ENCODE measurements at places on chromosomes 1 and 21.

DNA sequence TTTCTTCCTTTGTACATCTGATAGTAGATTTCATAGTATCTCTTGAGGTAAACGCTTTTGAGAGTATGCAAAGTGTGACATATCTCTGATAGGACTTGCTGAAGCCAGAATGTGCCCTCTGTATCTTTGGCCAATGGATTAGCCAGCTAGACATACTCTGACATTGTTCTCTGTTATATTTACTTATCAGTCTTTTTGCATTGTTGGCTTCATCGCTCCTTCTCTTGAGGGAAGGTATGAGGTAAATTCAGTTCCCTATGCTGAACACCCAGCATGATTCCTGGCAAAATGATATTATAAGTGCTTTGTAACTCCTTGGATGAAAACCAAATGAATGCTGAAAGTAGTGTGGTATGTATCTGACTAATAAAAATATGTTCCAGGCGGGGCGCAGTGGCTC is 163.2 kb upstream of the CACYBP start:
- no peak for DNase-seq

DNA sequence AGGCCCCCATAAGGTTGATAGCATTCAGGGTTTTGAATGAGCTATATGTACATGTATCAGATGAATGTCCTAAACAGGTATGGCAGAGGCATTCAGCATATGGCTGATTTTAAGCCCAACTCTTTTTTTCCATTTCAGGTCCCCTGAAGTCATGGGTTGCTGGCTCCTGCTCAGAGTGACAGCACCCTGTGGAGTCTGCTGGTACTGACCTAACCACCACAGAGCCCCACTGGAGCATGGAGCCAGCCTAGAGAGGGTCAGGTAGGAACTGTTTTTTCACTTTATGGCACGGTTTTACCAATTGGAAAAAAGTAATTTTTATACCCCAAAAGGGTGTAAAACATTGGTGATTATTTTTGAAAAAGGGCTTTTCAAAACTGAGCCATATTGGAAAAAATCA is 82.5 kb upstream of the MPC2 start:
- no peak for DNase-seq

DNA sequence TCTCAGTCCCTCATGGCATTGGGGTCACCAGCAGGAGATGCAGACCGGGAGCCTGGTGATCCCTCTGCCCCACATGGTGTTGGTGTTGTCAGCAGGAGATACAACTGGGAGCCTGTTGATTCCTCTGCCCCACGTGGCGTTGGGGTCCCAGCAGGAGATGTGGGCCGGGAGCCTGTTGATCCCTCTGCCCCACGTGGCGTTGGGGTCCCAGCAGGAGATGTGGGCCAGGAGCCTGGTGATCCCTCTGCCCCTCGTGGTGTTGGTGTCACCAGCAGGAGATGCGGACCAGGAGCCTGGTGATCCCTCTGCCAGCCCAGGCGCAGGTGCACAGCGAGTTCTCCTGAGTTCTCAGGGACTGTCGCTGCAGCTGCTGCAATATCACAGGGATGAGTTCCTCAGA is 229.6 kb upstream of the C1orf174 start:
- no peak for DNase-seq

DNA sequence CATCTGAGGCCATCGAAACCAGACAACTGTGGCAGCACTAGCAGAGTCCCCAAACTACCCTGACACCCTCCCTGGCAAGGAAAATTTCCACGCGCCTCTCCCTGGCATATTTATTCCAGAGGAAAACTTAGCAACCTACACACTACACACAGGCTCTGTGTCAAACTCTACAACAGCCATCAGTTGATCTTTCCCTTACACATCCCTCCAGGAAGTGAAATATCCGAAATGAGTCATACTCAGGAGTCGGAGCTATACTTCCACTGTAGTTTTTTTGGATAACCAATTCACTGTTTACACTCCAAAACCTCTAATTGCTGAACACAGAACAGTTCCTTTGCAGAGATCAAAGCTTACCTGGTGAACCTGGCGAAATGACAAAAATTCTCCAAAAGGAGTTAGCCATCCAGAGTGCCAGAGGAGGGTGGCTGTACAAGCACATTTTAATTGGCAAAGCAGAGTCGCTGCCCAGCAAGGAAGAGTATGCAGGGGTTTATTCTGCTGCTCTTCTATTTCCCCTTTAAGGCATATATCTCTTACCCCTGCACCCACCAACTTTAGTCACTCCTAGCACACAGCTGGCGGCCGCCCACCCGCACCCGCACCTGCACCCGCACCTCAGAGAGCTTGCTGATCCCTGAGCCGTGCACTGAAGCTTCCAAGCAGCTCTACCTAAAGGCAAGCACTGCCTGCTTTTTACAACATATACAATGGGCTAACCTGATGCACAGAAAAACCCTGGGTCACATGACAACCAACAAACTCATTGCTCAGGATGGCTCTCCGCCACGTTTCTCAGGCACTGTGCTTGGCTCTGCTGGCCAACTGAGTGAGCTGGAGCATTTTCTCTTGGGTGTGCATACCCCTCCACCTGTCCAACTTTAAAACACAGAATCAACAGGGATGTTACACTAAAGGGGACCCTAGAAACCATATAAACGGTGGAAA is 54.9 kb downstream of the CAPZB start:
- DNase-seq, result no peak

DNA sequence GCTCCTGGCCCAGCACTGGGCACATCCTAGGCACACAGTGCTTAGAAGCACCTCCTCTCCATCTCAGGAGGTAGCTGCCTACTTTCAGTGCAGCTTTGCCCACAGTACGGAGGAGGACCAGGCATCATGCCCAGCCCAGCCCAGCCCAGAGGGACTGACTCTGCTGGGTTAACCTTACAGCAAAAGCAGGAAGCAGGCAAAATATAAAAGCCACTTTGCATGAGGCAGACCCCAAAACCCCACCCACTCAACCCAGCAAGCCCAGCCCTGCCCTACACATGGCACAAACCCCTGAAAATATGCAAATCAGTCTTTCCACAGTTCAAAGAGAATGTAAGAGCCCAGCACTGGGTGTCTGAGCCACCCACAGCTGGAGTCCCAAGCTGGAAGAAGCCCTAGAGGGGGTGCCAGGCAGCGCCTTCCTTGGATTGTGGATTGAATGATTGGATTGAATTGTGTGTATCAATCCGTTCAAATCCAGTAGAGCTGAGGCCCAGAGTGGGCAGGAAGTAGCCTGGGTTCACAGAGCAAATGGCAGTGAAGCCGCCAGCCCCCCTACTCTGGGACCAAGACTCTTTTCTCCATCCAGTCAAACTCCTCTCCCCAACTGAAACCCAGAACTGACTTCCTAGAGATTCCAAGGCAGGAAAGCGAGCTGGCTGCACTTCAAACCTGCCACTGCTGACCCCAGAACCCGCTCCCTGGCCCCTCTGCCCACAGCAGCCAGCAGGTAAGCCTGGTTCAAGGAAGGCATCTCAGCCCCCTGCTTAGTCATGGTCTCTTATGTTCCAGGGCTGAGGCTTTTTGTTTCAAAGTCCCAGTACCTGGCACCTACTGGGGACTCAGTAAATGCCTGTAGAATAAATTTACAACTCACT is 117.7 kb downstream of the LACTBL1 start:
- no peak for DNase-seq

DNA sequence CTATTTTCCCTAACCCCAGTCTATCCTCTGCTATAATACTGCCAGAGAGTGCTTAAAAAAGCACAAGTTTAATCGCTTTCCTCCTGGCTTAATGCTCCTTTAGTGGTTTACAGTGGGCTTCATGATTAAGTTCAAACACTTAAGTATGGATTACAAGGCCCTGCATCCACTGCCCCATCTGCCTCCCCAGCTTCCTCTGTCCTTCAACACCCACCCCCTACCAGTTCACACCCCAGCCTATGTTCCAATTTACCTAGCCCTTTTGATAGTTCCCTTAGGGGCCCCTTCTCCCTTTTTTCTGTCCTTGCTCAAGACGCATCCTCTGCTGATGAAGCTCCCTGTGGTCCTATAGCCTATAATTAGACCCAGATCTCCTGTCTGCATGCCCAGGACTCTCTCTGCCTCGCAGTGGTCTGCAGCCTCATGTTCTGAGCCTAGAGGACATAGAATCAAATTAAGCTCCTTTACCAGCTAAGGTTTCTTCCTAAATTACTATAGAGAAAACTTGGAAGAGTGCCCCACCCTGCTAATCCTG is 212.5 kb downstream of the FGGY start:
- DNase-seq, result no peak

DNA sequence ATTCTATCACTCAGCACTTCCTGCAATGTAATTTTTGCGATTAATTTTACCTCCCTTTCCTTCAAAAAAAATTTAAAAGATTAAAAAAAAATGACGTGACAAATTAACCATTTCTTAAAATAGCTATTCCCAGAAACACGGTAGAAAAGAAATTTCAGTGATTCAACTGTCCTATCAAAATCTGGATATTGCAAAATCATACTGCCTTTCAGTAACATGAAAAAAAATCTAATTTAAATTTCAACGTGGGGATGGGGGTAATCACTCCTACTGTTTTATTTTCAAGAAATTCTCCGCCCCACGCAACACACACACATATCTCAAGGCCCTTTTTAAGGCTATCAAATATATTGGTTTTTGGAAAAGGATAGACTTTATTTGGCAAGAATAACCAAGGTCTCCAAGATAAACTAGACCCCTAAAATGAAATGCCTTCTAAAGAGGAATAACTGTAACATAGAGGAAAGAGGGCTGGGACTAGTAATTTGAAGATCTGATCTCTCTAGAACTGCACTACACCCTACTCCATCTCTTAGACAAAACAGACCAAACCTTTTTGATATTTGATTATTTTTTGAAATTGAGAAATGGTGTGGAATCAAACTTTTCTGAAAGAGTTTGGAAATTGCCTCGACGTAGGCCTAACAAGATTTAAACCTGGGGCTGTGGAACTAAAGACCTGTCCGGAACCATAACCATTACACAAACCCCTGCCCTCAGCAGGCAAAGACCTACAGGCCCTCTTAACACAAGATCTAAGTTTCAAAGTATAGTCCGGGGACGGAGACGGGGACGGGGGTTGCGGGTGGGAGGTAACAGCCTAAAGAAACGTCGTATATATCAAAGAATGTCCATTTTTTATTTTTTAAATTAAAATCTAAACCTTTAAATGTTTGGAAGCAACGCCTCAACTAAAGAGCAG is 941 bp downstream of the ARNT start:
- DNase-seq, result peak; percentile 50

- no peak for DNase-seq
These were observed 30.8 kb downstream of the RPS6KA1 start for GRCh38 chr1:26560403-26560780.

- DNase-seq, result no peak
These were observed 49.9 kb downstream of the BACE2 start for GRCh38 chr21:41217671-41218385.

GRCh38 chr1:173914366-173914871 is 2.7 kb downstream of the SERPINC1 start:
- DNase-seq, result no peak

DNA sequence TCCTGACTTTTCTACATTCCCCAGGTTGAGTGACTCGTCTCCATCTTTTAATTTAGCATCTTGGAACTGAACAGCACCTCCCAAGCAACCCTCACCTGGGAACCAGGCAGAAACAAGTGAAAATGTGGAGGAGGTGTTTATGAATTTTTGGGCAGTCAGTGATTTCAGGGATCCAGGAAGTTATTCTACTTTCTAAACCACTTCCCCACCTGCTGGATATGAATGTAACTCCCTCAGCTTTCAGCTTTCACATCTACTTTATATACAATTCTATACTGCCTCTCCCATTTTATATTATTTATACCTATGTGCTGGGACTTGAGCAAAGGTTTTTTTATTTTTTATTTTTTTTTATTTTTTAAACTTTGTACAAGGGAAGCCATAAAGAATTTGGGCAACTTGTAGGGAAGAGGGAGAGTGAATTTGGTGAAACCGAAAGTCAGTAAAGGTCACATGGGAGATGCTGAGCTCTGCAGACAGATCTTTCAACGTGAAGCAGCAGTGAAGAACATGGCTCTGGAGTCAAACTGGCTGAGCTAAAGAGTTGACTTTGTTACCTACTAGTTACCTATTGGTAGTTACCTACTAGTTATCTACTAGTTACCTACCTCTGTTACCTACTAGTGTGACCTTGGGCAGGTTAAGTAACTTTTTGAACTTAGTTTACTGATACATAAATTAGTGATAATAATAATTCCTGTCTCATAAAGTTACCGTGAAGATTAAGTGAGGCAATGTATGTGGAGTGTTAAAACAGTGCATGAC is 45.5 kb downstream of the DDR2 start:
- DNase-seq, result no peak

- no peak for DNase-seq
These were observed 16.1 kb upstream of the PSMD4 start for GRCh38 chr1:151238467-151238739.
